ENCODE measurements at places on chromosomes 4 and X.

DNA sequence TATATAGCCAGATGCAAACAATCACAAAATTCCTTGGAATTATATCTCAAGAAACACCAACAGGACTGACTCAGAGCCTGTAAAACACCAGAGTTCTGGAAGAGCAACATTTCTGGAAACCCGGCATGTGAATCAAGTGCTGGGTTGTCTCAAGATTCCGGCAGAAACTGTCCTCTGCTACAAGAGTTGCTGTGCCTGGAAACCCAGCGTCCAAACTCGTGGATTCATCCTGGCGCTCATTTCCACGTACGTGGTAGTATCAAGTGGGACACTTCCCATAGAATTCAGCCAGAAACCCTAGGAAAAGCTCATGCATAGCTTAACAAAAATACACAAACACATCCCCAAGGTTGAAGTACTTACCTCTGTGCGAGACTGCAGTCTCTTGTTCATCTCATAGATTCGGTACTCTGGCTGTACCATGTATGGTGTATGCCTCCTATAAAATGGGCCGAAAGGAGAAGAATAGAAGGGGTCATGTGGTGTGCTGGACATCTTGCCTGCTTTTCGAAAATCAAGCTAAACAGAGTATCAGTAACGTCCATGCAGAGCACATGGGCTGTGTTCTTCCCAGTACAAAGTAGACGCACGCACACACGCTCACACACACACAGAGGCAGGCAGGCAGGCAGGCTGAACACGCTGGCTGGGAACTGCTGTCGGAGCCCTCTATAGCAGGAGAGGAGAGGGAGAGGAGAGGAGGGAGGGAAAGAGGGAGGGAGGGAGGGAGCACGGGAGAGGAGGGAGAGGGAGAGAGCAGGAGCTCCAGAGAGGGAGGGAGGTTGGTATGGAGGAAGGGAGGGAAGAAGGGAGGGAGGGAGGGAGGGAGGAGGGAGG is at the start of gene LDB2:
Gene LDB2 (minus strand): TSS at position 655 of the 837 bp plus-strand sequence.
- no peak for DNase-seq

- no peak for DNase-seq
Measured at GRCh38 chr4:174869339-174869738, 40.3 kb upstream of the GLRA3 start.

GRCh38 chr4:143626134-143626911 is 74.2 kb downstream of the FREM3 start:
- no peak for DNase-seq

GRCh38 chrX:127190381-127190780 is 370.9 kb downstream of the PRR32 start:
- DNase-seq: no peak

DNA sequence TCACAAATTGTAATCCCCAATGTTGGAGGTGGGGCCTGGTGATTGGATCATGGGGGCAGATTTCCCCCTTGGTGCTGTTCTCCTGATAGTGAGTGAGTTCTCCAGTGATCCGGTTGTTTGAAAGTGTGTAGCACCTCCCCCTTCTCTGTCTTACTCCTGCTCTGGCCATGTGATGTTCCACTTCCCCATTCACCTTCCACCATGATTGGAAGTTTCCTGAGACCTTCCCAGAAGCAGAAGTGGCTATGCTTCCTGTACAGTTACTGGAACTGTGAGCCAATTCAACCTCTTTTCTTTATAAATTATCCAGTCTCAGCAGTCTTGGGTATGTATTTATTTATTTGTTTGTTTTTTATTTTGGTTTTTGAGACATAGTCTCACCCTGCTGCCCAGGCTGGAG is 143.2 kb downstream of the CPE start:
- peak; percentile 42 for DNase-seq

All from vagina (tissue), 2 donors.